ENCODE measurements at places on chromosomes 7 and 10.

- DNase-seq = peak; percentile 33
Measured at GRCh38 chr10:43407148-43407575, 1.8 kb downstream of the HNRNPF start.

GRCh38 chr10:99345350-99345749 is 16.2 kb downstream of the CNNM1 start:
- no peak for DNase-seq

DNA sequence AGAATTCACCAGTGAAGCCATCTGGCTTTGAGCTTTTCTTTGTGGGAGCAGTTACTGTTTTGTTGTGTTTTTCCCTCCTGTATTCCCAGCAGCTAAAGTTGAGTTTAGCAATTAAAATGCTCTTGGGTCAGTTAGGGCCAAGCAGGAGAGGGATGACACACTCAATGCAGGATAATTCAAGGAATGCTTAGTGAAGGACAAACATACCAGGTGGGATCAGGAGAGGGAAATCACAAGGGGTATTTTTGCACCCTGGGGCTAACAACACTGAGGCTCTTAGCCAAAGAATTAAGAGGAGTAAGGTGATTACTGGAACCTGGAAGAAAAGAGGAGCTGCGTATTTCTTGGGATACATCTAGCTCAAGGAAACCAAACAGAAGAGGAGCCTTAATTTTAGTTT is 82.4 kb upstream of the KCND2 start:
- DNase-seq = no peak

GRCh38 chr7:28477041-28477442 is 64.7 kb downstream of the CREB5 start:
- no peak for DNase-seq

GRCh38 chr10:3682745-3683144 is 102.3 kb downstream of the KLF6 start:
- no peak for DNase-seq

DNA sequence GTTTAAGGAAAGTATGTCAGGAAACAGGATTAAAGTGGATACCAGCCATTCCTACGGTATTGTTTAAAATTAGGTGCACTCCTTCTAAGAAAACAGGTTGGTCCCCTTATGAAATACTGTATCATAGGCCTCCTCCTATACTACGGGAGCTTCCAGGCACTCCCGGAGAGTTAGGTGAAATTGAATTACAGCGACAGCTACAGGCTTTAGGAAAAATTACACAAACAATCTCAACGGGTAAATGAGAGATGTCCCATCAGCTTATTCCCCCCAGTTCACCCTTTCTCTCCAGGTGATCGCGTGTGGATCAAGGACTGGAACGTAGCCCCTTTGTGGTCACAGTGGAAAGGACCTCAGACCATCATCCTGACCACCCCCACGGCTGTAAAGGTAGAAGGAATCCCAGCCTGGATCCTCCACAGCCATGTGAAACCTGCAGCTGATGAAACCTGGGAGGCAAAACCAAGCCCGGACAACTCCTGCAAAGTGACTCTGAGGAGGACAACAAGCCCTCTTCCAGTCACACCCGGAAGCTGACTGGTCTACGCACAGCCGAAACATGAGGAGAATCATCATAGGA is 25.1 kb upstream of the GHITM start:
- DNase-seq = peak; percentile 4

DNA sequence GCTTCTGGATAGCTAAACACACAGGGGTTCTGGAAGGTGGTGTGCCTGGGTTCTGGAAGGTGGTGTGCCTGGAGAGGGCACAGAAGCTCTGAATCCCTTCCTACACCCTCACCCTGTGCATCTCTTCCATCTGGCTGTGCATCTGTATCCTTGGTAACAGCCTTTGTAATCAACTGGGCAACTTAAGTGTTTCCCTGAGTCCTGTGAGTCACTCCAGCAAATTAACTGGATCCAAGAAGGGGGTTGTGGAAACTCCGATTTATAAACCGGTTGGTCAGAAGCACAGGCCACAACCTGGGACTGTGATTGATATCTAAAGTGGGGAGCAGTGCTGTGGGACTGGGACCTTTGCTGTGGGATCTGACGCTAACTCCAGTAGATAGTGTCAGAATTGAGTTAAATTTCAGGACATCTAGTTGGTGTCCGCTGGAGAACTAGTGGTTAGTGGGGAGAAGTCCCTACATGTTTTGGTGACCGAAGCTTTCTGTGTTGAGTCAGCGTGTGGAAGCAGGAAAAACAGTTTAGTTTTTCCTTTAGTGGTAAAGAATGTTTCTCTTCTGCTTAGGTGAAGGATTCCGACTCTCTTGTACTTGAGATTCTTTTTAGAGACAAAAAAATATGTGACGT is 228.1 kb downstream of the BMPER start:
- peak; percentile 71 for DNase-seq

DNA sequence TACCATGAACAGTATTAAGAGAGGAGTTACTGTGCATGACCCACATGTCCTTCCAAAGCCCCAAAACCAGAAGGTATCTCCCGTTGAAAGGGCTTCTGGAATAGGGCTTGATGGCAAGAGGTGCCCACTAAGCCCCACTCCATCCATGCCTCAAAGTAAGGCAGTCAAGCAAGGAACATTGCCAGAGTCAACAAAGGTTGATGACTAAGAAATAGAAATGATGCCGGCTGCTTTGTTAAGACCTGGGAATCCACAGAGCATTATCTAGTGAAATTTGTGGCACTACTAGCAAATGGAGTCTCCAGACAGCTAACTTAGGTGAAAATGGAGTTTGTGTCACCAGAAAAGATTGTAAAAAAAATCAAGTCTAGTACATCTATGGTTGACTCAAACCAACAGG is 6.2 kb downstream of the SFR1 start:
- no peak for DNase-seq

- DNase-seq = peak; percentile 63
Measured at GRCh38 chr10:3750006-3750816, 34.8 kb downstream of the KLF6 start.

- DNase-seq = no peak
Measured at GRCh38 chr10:36220151-36220550, 578.1 kb upstream of the FZD8 start.

DNA sequence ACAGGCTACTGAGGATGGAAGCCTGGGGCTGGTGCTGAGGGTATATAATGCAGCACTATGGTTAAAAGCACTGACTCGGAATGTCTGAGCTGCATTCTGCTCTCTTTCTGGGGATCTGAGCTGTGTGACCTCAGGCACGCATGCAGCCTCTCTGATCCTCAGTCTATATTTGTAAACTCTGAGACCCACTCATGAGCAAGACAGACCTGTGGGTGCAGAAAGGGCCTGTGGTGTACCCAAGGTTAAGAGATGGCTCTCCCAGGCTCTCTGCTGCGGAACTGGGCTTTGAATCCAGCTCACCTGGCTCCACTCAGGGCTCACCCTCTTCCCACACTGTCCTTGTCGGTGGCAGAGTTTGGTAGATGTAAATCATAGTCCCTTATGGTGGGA is 89.9 kb downstream of the CHST15 start:
- DNase-seq = no peak

DNA sequence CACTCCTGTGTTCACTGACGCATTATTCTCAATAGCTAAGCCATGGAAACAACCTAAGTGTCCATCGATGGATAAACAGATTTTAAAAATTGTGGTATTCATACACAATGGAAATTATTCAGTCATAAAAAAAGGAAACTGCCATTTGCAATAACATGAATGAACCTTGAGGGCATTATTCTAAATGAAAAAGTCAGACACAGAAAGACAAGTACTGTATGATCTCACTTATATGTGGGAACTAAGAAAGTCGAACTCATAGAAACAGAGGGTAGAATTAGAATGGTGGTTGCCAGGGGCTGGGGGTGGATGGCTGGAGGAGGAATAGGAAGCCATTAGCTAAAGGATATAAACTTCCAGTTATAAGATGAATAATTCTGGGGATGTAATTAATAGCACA is 71.8 kb downstream of the JAZF1 start:
- DNase-seq = no peak

DNA sequence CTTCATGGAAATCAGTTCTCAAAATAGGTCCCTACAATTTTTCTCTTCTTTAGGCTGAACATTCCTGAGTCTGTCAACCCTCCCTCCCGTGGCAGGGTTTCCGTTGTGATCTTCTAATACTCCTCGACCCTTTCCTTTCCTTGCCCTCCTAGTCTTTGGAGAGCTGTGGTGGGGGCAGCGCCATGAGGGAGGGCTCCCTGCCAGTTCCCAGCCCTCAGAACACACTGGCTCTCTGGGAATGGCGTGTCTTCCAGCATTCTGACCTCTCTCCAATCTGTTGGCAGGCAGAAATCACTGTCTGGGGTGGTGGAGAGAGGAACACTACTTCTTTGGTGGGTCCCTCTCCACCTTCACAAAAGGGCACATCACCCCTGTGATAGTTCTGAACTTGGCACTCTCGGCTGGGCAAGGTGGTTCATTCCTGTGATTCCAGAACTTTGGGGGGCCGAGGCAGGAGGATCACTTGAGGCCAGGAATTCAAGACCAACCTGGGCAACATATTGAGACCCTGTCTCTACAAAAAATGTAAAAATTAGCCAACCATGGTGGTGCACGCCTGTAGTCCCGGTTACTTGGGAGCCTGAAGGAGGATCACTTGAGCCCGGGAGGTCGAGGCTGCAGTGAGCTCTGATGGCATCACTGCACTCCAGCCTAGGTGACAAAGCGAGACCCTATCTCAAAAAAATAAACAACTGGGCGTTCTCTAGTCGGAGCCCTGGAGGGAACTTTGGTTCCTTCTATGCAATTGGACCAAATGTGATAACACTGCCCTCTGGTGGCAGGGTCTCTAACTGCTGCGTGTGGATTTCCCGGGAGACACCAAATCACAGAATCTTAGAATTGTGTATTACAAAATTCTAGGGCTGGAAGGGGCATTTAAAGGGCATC is 13.1 kb upstream of the ARPC1A start:
- DNase-seq = peak; percentile 74

DNA sequence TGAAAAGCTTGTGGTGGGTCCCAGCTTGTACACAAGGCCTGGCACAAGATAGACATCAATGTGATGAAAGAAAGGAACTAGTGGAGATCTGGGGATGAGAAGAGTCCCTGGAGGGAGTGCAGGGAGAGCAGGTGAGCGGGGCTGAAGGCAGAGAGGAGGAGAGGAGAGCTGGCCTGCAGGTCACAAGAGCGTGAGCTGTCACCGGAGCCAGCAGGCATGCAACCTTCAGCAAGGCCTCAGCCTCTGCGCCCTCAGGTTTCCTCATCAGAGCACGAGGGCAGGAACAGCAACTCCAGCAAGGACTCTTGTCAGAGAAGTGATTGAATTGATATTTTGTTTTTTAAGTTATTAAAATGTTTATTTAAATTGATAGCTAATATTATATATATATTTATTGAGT is 188.6 kb downstream of the CXCL12 start:
- no peak for DNase-seq

DNA sequence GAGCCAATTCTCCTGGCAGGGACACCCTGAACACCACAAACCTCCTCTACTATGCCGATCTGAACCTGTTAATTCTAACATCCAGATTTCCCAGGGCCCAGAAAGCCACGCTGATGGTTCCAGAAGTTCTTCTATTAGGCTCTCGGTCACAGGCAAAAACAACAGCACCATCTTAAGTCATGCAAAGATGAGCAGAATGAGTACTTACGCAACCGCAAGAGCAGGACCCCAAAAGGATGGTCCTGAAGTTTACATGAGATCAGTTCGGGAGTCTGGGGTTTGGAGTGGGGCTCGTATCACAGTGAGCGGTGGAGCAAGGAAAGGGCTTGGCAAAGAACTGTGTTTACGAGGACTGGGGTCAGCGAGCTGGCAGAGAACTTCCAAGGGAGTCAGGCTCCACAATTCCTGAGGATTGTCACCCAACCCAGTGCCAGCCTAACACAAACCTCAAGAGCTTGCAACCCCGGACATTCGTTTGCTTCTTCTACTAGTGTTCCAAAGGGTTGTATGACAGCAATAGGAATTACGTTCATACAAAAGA is 532.6 kb downstream of the TNS3 start:
- DNase-seq = no peak

DNA sequence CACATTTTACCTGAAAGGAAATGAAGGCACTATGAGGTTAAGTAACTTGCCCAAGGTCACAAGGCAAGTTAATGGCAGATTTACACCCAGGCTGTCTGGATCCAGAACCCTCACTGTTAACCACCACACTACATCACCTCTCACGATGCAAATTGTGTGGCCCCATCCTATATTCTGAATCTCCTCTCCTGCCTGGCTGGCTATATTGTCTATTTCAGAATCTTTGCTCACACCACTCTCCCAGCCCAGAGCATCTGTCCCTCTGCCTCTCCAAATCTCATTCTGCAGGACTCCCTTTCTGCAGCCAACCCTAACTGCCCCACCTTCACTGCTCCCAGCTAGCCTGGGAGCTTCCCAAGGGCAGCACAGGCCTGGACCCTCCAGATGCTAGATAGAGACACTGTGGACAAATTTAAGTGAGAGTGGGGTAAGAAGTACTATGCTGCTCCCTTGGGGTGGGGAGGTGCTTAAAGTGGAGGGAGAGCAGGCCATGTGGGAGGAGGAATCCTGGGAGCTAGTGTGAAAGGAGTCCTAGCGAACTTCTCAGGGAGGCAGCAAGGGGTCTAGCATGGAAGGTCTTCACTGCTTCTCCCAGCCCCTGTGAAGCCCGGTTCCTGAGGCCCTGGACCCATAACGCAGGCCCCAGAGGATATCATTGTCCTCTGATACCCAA is 786 bp downstream of the CUEDC2 start:
- DNase-seq = peak; percentile 59

DNA sequence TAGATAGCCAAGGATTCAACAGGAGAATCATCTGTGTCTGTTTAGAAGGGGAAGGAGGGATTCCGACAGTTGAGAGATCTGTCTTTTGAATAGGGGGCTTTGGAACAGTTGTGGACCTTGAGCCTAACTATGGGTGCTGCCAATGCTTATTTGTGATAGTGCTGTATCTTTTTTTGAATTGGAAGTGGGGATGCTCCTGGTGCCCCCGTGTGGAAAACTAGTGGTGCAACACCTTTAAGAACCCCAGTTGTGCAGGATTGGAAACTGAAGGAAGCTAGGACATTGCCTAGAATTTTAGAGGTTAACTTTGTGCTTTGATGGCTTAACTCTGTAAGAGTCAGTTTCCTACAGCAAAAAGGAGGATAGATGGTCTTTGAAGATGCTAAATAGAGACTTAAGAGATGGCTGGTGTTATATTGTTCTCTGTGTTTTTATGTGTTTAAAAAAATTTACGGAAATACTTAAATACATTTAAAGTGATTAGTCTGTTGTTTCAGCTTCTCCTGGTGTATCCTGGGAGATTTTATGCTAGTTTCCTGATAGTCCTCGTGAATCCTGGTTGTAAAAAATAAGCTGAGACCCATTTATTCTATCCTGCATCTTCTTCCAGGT is 69.3 kb downstream of the AP3M1 start:
- DNase-seq = peak; percentile 63

DNA sequence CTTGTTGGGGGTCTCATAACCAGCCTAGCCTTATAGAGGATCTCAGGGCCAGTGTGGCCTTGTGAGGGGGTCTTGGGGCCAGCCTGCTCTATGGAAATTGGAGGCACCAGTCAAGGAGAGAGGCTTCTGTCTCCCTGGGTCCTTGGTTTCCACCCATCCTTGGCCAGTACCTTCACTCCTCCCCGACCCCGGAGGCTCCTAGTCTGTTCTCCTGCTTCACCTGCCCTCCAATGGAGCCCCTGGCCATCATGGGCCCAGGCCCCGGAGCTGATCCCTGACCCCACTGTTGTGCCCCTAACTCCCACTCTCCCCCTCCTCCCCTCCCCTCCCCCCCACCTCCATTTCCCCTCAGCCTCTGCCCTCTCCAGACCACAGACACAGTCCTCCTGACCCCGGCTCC is 29.7 kb downstream of the RASGEF1A start:
- DNase-seq = no peak

- peak; percentile 64 for DNase-seq
Measured at GRCh38 chr10:102714621-102715455, at the start of gene SFXN2. Gene SFXN2 (plus strand): TSS chr10:102714636. CDS start chr10:102726637, 12,001 bp downstream.

Data from NCI-H82 (cell line).